ENCODE measurements at places on chromosomes 2 and 18.

GRCh38 chr18:59823596-59824195, 76.1 kb upstream of the PMAIP1 start:
- peak; percentile 40 for DNase-seq

DNA sequence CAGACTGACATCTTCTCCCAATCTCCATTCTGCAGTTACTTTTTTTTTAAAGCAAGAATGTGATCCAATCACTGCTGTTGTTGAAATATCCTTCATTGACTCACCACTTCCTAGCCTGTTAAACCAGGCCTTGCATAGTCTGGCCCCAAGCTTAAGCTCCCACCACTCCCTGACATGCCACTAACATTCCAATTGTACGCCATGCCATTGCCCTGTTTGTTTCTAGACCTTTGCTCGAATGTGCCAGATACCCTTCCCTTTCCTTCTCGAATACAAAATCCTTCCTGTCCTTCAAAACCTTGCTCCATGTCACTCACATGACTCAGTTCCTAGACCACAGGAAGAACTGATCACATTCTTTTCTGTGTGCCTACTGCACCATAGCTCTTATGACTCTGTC, 224.2 kb downstream of the CYRIA start:
- no peak for DNase-seq

- no peak for DNase-seq
Observed at GRCh38 chr18:46242183-46242582, 138.0 kb downstream of the HAUS1 start.

- no peak for DNase-seq
Observed at GRCh38 chr2:56148825-56149224, 35.0 kb upstream of the CCDC85A start.

DNA sequence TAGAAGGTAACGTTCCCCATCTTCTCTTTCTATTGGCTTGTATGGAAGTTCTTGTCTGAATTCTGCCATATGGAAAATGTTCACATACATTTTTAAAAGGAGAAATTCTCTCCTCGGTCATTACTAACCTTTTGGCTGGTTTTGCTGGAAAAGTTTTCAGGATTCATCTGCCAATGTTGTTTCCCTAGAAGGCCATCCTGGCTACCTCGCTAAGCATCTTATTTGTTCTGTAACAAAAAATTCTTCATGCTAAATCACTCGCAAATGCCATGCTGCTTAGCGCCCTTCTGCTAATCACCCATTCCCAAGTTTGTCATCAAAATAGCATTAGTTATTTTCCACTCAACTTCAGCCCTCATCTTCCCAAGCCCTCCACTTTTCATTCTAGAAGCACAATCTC, 262.0 kb downstream of the SLC8A1 start:
- DNase-seq: no peak

- DNase-seq: no peak
Observed at GRCh38 chr18:78429127-78430108, 550.2 kb upstream of the SALL3 start.

- no peak for DNase-seq
Observed at GRCh38 chr2:196984903-196985302, 58.4 kb upstream of the PGAP1 start.

DNA sequence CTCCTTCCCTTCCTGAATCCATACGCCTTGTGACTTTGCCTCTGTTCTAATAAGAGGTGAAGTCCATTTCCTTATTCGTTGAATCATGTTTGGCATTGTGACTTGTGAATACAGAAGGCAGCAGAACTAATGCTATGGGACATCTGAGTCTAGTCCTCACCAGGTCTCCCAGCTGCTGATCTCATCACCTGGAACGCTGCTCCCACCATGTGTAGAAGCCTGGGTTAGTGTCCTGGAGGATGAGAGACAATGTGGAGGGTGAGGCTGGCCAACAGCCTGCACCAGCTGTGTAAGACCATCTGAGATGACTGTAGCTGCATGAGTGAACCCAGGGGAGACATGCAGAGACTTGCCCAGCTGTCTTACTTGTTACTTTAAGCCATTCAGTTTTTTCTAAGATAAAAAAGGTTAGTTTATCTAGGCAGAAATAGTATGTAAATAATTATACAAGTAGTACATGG, 3.5 kb upstream of the HAAO start:
- no peak for DNase-seq

DNA sequence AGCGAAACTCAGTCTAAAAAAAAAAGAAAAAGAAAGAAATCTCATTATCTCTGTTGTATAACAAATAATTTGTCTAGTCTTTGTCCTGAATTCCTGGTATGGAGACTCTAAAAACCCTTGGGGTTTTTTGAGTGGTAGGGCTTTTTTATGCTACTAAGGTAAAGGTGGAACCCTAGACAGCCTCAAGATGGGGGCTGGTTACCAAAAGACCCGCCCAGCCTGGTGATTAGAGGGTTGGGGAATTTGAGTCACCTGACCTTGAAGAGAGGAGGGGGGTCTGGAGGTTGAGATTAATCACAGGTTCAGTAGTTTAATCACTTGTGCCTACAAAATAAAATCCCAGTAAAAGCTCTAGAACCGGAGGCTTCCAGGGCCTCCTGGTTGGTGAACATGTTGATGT, 17.6 kb downstream of the SOWAHC start:
- no peak for DNase-seq

GRCh38 chr2:62527478-62528210, 21.6 kb upstream of the TMEM17 start:
- DNase-seq: no peak

- DNase-seq: peak; percentile 38
Observed at GRCh38 chr18:23738151-23738550, 48.9 kb downstream of the LAMA3 start.

DNA sequence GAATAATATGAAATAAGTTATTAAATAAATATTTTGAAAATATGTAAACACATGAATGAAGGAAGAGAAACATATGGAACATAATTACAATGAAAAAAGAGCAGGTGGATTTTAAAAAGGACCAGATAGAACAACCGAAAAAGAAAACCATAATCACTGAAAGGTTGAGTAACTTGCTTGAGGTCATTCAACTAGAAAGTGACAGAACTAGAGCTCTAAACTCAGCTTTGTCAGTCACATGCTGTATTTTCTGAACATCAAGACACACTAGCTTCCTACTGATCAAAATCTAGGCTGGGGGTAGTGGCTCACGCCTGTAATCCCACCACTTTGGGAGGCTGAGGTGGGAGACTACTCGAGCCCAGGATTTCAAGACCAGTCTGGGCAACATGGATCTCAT, 30.0 kb upstream of the ITGAV start:
- no peak for DNase-seq

DNA sequence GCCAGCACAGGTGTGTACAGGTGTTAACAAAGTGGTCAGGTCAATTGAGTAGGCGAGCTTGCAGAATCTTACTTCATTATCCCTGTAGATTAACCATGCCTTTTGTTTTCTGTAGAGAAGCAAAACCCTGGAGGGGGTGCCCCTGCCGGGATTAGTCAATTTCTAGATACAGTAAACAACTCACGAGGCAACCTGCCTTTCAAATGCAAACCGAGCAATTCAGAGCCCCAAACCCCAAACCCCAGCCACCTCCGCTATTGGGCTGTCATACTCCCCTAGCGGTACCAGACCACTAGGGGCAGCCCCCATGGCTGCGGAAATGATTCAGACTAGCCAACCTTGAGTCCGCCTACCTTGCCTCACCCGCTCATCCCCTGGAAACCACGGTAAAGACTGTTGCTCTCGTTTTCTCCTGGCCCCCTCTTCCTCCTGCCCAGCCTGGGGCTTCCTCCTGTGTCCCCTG, 61.4 kb upstream of the KIF5C start:
- no peak for DNase-seq

DNA sequence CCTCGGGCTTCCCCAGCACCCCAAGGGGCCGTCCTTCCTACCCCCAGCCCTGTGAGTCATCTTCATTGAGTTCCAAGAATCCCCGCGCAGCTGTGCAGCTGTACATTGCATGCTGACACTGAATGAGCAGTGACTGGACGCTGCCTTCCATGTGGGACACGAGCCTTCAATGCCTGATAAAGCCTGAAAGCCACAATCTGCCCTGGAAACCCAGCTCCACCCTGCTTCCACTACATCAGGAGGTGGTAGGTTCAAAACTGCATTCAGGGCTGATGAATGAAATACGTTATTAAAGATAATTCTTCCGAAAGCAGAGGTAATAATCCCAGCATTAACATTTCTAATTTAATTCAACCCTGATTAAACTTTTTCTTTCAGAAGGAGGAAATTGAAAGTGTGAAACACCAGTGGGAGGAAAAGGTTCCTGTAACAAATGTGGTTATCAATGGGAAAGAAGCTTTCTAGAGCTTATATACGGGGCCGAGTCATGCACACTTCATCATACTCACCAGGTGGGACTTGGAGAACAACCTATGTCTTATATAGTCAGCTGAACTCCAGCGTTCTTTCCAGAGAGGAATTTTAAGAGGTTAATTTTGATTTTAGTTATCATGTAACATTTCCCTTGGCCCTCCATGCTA, 360.1 kb downstream of the LPIN1 start:
- peak; percentile 41 for DNase-seq

- no peak for DNase-seq
Observed at GRCh38 chr2:54683596-54683995, 39.9 kb upstream of the EML6 start.

- DNase-seq: no peak
Observed at GRCh38 chr2:57558312-57558711, 488.3 kb upstream of the VRK2 start.

- DNase-seq: no peak
Observed at GRCh38 chr2:3771576-3771975, 68.2 kb downstream of the DCDC2C start.

- peak; percentile 93 for DNase-seq
Observed at GRCh38 chr2:174697255-174697654, 67.0 kb downstream of the CHRNA1 start.

DNA sequence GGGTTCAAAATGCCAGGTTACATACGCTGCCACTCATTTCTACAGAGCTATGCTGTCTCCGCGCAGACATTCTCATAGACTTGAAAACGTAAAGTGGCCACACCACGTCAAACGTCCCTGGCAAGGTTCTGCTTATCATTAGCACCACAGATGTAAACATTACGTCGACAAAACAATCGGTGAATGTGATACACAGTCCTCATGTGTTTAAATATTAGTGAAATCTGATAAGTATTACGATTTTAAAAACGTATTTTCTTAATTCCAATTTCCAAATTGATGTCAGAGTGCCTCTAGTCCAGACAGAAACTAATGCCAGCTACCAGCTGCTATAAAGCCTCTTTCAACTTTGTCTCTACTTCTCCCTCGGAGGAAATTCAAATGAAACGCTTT, 1.2 kb downstream of the STK17B start:
- peak; percentile 66 for DNase-seq

- DNase-seq: peak; percentile 65
Observed at GRCh38 chr18:8962855-8963635, 139.5 kb upstream of the NDUFV2 start.

DNA sequence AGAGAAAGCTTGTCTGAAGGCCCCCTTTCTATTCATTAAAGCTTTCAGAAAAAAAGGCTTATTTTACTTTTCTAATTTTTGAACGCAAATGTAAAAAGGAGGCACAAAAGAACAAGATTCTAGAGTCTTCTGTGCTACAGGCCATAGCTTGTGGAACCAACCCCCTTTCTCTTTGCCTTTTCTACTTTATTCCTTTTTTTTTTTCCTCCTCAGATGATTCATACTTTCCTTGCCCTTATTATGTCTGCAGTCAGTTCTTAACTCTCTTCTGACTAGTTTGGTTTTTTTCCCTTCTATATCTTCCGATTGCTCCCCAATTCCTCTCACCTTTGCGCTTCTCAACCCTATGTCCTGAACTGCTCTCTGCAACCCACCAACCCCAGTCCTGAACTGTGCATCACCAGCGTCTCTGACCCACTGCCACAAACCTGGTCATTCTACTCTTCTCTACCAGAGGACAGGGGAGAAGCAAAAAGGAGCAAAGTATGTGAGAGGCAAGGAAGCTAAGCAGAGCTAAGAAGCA, 56.9 kb upstream of the WIPF1 start:
- no peak for DNase-seq

DNA sequence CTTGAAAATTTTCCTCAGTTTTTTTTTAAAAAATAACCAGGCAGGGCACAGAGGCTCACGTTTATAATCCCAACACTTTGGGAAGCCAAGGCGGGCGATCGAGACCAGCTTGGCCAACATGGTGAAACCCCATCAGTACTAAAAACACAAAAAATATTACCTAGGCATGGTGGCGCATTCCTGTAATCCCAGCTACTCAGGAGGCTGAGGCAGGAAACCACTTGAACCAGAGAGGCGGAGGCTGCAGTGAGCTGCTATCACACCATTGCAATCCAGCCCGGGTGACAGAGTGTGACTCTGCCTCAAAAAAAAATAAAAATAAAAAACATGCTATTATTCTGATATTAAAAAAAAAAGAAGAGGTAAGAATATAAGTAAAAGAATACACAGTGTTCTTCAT, 191.0 kb downstream of the ZEB2 start:
- DNase-seq: no peak

DNA sequence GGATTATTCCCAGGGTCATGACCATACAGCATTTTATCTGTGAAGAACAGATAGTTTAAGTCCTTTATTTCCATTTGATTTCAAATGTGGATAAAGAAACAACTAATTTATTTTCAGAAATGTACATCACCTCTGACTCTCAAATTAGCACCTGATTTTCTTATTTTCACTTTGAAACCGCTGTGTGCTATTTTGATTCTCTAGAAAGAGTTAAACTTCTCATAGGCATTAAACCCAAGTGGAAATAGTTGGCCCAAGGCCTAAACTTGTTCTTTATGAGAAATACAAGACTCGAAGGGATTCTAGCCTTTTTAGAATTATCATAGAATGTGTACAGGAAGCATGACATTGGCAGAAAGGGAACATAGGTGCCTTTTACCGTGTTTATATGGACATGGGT, 41.5 kb upstream of the LTBP1 start:
- no peak for DNase-seq

- DNase-seq: no peak
Observed at GRCh38 chr18:69617408-69617807, 216.7 kb downstream of the DOK6 start.

GRCh38 chr18:47901624-47902362, 28.7 kb downstream of the SMAD2 start:
- peak; percentile 88 for DNase-seq

DNA sequence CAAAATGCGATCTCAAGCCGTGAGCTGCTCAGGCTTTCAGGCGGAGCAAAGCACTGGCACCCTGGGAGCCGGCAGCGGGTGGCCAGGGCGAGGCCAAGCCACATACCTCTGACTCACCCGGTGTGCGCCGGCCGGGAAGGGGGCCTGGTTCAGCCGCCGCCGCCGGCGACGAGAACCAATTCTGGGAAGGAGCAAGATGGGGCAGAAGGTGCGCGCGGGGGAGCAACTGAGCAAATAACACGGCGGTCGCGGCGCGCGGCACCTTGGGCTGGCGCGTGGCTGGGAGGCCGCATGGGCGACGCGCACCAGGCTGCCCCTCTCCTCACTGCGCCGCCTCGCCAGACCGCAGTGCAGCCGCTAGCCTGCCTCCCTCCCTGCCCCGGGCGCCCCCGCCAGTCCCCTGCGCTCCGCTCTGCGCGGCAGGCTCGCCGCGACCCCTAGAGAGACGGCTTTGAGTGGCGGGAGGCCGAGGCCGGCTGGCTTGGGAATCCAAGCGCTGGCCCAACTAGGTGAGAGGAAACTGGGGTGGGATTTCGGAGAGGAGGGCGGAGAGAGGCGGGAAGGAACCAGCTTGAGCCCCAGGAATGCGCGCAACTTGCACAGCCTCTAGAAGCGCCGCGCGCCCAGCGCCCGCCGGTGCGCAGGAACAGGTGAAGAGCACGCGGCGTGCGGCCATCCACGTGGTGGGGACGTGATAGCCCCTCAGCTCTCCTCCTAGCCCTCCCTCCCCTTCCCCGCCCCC, 3.2 kb downstream of the NRP2 start:
- DNase-seq: no peak

Measured in Kasumi-1 (cell line).